CD4-positive, alpha-beta T cell treated with Interleukin-21 for 1 hour (primary cell): ENCODE measurements at places on chromosomes 7 and 10.

GRCh38 chr7:46072722-46073121 lies 151.7 kb upstream of the IGFBP3 start:
- no peak for DNase-seq

- DNase-seq: no peak
Measured at GRCh38 chr10:91893051-91893450, 16.2 kb downstream of the FGFBP3 start.

DNA sequence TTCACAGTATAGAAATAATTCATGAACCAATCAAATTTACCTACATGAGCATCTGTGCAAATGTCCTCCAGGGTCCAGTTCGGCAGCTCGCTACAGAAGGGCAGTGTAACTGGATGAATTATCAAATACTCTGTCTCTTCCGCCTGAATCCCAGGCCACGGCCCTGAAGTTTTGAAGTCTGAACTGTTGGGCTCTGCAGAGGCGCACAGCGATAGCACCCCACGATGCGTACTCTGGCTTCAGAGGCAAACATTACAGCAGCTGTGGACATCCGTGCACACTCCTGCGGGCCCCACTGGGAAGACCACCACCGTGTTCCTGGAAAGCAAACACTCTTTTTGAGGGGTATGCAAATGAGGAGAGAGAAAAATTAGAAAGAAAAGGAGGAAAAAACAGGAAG lies 259.8 kb upstream of the TCERG1L start:
- DNase-seq: no peak

DNA sequence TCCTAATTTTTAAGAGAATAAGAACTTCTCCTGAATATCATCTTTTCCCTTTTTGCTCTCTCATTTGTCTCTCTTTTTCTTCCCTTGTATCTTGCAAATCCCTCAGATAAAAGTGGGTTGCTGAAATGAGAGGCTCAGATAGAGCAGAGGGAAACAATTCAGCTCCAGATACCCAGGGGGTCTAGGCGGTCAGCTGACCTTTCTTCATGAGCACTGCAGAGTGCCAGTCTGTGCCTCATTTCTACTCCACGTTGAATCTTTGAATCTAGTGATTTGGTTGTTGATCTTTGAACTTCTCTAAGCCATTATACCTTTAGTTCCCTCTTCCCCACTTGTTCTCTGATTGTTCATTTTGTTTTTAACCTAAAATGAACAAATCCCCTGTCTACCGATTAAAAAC lies 572.6 kb downstream of the PTPRN2 start:
- no peak for DNase-seq

DNA sequence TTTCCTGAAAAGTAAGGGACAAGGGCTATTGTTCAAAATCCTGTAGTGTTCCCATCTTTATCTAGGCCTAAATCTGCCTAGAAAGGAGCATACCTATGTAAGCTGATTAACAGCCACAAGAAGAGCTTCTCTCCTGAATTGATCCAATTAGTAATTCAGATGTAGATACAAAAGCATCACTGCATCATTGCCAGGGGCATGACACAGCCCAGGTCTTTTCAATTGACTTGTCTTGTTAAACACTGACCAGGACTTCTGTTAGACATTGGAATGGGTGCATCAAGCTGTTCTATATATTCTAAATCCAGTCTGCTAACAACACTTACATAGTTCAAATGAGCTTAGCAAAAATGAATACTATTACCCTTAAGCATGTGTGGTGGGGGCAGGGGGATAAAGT lies 589.2 kb downstream of the INHBA start:
- DNase-seq: no peak

DNA sequence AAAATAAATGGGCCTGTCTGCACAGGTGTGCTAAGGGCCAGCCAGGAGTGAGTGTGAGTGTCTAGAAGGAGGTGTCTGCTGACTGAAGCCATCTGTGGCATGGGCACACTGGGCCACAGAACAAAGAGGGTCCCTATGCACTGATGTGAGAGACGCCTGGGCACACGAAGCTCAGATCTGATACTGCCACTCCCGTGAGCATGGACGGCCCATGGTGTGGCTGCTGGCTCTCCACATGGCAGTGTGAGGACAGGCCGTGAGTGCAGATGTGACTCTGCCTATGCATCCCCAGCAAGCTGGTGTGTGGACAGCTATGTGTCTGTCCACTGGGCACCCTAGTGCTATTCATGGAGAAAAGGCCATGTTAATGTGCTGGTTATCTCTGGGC lies 12.8 kb upstream of the MYL7 start:
- DNase-seq: no peak

- no peak for DNase-seq
Measured at GRCh38 chr7:28061824-28062196, 118.8 kb downstream of the JAZF1 start.

- DNase-seq: no peak
Measured at GRCh38 chr7:121157341-121157751, 168.8 kb downstream of the CPED1 start.

DNA sequence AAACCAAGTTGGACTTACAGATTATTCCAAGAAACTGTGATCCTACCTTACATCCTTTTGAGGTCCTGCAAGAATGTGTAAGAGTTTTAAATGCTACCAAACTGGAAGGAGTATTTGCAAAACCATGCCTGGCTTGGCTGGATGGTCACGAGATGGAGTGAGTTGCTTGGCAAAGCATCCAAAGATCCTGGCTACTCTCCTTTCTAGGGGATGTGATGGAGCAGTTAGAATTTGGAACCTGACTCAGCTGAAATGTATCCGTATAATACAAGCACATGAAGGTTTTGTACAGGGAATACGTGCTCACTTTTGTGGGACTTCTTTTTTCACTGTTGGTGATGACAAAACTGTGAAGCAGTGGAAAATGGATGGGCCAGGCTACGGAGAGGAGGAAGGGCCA lies 13.3 kb upstream of the SYPL1 start:
- DNase-seq: no peak

DNA sequence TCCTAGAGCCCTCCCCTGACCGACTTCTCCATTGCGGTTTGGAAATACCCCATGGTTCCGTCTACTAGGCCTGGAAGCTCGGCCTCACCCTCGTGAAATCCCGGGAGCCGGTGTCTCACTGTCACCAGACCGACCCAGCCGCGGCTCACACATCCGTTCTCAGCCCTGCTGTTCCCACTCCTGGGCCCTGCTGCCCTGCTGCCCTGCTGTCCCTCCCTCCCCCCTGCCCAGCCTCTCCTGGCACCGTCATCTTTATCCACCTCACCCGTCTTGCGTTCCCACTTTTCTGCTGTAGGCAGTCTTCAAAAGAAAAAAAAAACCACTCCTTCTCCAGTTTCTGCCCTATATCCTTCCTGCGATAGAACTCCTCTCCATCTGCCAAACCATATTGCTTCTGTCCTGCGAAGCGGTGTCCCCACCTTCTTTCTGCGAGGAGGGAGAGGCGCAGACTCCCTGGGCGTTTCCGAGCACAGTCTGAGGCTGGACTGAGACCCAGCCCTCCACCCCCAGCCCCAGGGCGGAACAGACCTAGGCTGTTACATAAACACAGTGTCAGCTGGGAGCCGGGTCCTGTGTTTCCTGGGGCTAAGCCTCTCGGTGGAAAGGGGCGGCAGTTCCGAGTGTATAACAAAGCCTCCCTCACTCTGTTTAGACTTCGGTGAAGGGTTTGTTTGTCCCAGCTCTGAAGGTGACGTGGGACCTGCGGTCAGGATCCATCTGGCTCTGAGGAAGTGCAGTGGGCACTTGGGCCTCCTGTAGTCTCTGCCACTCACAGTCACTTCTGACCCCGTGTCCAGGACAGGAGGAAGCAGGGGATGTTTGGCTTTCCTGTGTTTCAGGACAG lies 2.8 kb downstream of the AGAP3 start:
- peak; percentile 39 for DNase-seq

- no peak for DNase-seq
Measured at GRCh38 chr7:130461272-130461671, 20.5 kb upstream of the CEP41 start.

- peak; percentile 15 for DNase-seq
Measured at GRCh38 chr10:32054094-32054493, 2.1 kb downstream of the KIF5B start.

GRCh38 chr10:6207658-6208057 lies 4.9 kb downstream of the PFKFB3 start:
- DNase-seq: no peak

DNA sequence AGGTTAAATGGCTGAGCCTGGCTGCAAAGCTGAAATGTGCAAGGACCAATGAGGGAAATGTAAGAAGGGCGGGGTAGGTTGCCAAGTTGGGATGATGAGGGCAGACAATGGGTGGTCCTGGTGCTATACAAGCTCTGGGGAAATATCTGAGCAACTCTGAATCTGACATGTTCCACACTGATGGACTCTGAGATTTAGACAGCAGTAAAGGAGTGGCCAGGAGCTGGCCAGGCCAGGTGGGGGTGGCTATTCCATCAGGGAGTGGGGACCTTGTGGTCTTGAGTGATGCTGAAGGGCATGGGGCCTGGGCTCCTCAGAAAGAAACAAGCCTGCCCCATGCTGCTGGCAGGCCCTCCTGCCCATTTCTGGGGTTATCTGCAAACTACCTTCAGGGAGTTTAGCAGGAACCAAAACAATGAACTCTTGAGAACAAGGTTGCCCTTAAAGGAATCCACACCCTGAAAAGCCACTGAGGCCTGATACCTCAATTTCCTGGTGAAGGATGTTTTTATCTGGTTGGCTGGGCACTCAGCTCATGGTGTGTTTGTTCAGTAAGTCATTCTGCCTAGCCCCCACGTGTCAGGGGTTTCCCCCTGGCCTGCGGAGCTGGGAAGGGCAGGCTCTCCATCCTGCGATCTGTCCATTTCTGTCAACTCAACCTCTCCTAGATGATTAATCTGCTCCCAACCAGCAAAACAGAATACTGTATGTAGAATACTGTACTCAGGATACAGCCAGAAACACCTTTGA lies 143.3 kb upstream of the TNS3 start:
- DNase-seq: no peak

DNA sequence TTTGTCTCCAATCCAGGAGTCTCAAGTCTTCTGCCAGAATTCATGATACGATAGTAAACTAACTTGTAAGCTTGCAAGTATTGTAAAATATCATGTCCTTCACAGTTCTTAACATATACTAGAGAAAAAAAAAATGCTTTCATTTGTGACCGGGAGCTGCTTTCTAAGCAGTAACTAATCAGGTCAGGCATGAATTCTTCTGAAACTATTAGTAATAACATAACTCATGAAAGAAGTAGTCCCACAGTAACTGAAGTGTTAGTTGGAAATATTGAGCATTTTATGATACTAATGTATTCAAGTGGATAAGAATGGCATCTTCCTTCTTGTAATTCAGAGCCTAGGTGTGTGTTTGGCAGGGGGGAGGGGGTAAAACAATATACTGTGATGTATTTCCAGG lies 665.6 kb downstream of the DNAJB9 start:
- DNase-seq: no peak

DNA sequence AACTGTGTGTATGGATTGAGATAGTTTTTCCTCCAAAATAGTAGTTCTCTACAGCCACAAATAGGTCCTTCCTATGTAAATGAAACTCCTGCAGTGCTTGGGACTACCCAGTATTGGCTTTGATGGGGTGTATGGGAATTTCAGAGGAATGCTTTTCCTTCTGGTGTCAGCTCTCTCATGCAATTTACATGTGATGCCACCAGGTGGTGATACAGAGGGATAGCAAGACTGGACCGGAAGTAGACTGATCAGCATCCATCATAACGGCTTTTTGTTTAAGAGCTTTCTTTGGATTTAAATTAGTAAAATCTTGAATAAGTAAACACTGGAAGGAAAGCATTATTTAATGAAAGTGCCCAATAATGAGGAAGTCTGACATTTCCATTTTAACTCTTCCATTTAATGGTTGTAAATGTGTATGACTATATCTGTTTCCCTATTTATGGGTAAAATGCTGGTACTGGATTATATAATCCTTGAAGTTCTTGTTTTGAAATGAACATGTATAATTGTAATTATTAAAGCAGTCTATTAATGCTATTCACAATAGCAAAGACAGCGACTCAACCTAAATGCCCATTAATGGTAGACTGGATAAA lies 22.7 kb downstream of the DYNC1I1 start:
- no peak for DNase-seq

GRCh38 chr10:93299606-93300287 lies 182.4 kb downstream of the MYOF start:
- DNase-seq: no peak

DNA sequence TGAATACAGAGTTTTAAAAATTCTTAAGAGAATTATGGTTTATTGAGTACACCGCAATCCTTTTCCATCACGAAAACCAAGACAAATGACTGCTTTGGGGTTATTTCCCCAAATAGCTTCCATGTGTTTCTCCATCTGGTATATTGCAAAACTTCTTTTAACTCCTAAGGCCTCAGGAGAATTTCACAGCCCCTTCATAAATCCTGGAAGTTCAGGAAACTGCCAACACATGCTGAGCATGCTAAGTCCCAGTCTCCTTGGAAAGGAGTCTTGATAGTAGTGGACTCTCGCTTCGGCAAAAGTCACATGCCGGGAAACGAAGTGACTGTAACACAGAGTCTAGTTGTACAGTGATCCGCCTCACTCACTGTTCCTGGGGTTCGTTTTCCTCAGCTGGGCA lies 88.1 kb upstream of the RSU1 start:
- no peak for DNase-seq

- DNase-seq: no peak
Measured at GRCh38 chr7:11478882-11479281, 353.1 kb downstream of the THSD7A start.

DNA sequence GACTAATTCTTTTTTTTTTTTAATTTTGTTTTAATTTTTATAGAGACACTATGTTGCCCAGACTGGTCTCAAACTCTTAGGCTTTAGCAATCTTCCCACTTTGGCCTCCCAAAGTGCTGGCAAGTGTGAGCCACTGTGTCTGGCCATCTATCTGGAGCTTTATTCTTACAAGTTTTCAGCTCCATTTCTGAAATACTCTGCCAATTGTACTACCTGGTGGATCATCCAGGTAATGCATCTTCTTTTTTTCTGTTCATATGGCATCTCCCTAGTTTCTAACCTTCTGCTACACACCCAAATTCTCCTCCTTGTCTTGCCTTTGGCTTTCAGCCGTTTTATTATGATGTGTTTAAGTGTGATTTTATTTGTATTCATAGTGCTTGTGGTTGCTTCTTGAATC lies 40.2 kb downstream of the ZNF365 start:
- no peak for DNase-seq

GRCh38 chr10:562142-562541 lies 127.3 kb downstream of the DIP2C start:
- no peak for DNase-seq

DNA sequence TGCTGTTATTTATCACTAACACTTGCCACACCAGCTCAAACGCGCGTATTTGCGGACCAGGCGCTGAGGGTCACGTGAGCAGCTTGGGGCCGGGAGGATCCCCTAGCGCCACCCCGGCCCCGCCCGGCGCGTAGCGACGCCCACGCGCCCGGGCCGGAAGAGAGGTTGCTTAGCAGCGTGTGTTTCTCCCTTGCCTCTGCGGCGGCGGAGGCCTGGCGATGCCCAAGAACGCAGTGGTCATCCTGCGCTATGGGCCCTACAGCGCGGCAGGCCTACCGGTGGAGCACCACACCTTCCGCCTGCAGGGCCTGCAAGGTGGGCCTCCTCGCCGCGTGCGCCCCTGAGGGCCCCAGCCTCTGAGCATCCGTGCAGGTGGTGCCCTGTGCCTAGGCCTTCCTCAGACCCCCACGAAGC lies at the start of gene C10orf53:
Gene C10orf53, plus strand, starts transcription at position 172 of the 414 bp plus-strand sequence. Its CDS starts 47 bp downstream, at position 219.
- DNase-seq: no peak

GRCh38 chr7:128360359-128360678 lies 1.2 kb downstream of the PRRT4 start:
- DNase-seq: no peak
